ENCODE measurements at places on chromosomes 4 and X. TPM values are rescaled to one million over a fixed set of nuclear protein-coding genes. Genes with fewer than 3 reads are reported as not detected.

The MEPE gene
- not detected for total RNA-seq

The MAGEA10 gene
- total RNA-seq = 0.04 TPM

The HS3ST1 gene
- 0.30 TPM for total RNA-seq

The TENM3 gene
- 1.3 TPM for total RNA-seq

The ADAMTS3 gene
- total RNA-seq = not detected

The PPEF2 gene
- not detected for total RNA-seq

The UVSSA gene
- 6.3 TPM for total RNA-seq

The HTT gene
- 14.3 TPM for total RNA-seq

The HEPH gene
- total RNA-seq = not detected

The MAGEE2 gene
- total RNA-seq = not detected

The BEND4 gene
- total RNA-seq = not detected

The ADGRG4 gene
- total RNA-seq = not detected

The SPANXN4 gene
- not detected for total RNA-seq
